ENCODE measurements at places on chromosomes 7 and 10. TPM values are rescaled to one million over a fixed set of nuclear protein-coding genes. Genes with fewer than 3 reads are reported as not detected.

- DNase-seq: no peak
These were observed 33.4 kb downstream of the FAM241B start for GRCh38 chr10:69663369-69663947.

GRCh38 chr7:51444936-51445335 is 128.3 kb upstream of the COBL start:
- DNase-seq: no peak

- DNase-seq: no peak
These were observed 118.3 kb downstream of the PPP1R17 start for GRCh38 chr7:31805209-31805818.

- DNase-seq: no peak
These were observed 144.8 kb upstream of the KLF14 start for GRCh38 chr7:130878785-130879184.

DNA sequence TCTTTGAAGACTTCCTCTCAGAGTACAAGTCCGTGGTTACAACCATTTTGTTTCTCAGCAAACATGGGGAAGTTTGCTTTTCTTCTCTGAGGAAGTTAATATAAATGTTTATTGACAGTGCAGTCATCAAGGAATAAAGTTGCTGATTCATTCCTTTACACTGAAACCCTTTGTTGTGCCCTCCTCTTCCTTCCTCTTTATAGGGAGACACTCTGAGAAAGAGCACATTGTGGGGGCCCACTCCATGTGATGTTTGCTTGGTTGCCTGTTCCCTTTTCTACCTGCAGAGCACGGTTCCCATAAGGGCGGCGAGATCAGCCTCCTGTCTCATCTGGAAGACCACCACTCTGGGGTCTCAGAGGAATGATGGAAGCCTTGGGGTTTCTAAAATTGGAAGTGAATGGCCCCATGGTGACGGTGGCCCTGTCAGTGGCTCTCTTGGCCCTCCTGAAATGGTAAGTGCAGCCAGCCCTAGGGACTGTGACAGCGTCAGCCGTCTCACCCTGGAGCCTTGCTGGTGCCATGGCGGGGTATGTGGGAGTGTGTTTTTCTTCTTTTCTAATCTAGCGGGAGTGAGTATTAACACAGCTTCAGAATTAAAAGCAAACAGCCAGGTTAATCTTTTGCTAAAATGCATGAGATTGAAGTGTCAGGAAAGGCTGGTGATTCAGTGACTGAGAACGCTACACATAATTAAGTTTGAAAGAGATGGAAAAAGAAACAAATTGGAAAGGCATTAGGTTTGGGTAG is at the start of gene TBXAS1:
Gene TBXAS1, plus strand, starts transcription at position 240 of the 750 bp plus-strand sequence. Its CDS starts 127 bp downstream, at position 367.
- no peak for DNase-seq

DNA sequence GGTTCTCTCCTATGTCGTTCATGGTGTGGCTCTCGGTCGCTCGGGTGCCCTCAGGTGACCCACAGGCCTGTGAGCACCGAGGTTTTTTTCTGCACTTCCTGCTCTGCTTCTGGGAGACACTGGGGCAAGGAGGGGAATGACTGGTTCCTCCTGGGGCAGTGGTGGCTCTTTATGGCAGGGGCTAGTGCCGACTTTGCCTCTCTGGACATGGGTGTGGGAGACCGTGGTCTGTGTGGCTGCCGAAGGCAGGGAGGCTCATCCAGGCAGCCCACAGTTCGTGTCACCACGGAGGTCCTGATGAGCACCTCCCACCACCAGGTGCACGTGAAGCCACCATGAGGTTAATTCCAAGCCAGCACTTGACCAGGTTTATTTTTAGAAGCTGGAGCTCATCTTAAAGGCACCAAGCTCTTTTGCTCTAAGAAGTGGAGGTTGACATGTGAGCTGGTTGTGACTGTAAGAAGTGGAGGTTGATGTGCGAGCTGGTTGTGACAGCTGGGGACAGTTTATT is 24.7 kb upstream of the DPYSL4 start:
- no peak for DNase-seq

- no peak for DNase-seq
These were observed 11.4 kb upstream of the FAS start for GRCh38 chr10:88979153-88979562.

GRCh38 chr7:139774376-139774775 is 3.4 kb downstream of the HIPK2 start:
- DNase-seq: no peak

GRCh38 chr7:37289367-37289766 is 159.3 kb downstream of the ELMO1 start:
- DNase-seq: no peak

- DNase-seq: no peak
These were observed 178.5 kb downstream of the KCNMA1 start for GRCh38 chr10:77458986-77459590.

NPY4R gene
- polyA plus RNA-seq: not detected

Data from heart right ventricle (tissue), 16 donors.